T-helper 22 cell (primary cell): ENCODE measurements at places on chromosomes 2 and 18.

DNA sequence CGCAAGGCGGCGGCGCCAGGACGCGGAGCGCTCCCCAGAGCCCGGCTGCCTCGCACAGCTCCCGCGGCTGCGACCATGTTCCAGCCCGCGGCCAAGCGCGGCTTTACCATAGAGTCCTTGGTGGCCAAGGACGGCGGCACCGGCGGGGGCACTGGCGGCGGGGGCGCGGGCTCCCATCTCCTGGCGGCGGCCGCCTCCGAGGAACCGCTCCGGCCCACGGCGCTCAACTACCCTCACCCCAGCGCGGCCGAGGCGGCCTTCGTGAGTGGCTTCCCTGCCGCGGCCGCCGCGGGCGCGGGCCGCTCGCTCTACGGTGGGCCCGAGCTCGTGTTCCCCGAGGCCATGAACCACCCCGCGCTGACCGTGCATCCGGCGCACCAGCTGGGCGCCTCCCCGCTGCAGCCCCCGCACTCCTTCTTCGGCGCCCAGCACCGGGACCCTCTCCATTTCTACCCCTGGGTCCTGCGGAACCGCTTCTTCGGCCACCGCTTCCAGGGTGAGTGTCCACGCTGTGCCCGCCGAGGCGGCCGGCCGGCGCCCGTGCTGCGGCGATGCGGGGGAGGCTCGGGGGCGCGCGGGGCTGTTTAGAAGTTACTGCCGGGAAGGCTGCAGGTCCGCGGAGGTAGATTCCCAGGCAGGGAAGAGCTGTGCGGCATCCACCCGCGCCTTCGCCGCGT, 696 bp downstream of the EMX1 start:
- DNase-seq, result no peak

DNA sequence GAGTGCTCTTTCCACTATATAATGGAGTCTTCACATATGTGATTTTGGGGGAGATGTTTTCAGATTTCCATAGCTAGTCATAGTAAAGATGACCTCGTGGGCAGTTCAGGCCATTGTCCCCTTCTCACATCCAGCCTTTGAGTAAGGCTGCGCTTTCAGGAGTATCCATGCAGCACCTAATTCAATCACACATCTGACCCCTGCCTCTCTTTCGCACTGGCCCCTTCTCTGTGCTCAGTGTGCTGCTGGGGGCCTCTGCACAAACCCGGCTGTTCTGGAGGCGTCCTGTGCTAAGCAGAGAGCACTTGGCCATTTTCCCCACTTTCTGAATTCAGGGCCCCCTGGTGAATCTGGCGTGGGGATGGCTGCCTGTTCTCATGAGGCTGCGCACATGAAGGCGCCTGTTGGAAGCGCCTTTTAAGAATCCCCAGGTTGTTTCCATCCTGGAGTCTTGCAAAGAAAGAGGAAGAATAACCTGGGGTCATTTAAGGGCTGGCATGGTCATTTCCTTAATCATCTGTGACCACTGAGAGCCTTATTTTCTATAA, 96.0 kb upstream of the ALPP start:
- DNase-seq, result no peak

DNA sequence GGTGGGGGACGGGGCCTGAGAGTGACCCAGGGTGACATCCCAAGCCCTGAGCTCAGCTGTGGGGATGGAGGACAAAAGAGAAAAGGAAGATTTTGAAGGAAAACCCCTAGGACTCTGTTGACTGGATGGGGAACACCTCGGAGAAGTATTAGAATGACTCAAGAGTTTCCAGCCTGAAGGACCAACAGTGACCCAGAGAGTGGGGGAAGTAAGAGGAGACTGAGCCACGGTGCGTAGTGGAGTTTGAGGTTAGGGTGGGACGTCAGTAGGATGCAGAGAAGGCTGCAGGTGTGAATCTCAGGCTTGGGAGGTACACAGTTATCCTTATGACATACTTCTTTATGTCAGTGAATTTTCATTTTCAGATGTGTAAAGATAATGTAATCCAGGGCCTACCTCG, 119.5 kb downstream of the NCK2 start:
- DNase-seq, result no peak

DNA sequence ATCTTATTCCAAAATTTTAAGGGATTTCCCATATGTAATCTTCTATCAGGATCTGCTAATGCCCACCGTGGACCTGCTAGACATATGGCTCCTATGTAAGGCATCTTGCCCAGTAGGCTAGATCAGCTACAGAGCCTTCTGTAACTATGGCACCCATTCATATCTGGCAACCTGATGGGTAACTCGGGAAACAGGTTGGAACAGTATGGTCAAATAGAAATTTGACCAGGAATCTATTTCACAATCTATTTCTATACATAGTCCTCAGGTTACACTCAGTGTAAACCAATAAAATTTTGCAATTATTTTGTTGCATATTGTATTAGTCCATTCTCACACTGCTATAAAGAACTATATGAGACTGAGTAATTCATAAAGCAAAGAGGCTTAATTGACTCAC, 93.3 kb downstream of the ST6GAL2 start:
- no peak for DNase-seq

DNA sequence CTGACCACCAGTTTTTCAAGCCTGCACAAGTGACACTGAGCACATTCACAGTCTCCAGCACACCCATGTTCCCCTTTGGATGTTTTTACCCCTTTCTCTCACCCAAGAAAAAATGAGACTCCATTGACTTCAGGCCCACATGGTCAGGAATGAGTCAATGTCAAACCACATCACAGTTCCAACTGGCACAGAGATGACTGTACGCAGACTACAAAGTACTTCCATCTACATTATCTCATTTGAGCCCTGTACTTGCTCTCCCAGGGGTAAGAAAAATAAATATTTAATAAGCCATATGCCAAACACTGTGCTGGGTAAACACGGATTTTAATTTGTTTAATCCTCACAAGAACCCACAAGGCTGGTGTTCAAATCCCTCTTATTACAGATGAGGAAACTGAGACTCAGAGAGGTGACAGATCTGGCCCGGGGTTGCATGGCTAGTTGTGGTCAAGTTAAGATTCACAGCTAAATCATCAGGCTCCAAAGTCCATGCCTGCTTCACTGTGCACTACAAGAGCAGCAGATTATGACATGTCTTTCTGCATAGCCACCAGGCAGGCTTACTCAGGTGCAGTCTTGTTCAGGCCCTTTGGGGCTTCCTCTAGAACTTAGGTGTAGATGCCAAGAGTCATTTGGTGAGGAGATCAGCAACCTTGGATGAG, 106.1 kb downstream of the TXNL1 start:
- no peak for DNase-seq

DNA sequence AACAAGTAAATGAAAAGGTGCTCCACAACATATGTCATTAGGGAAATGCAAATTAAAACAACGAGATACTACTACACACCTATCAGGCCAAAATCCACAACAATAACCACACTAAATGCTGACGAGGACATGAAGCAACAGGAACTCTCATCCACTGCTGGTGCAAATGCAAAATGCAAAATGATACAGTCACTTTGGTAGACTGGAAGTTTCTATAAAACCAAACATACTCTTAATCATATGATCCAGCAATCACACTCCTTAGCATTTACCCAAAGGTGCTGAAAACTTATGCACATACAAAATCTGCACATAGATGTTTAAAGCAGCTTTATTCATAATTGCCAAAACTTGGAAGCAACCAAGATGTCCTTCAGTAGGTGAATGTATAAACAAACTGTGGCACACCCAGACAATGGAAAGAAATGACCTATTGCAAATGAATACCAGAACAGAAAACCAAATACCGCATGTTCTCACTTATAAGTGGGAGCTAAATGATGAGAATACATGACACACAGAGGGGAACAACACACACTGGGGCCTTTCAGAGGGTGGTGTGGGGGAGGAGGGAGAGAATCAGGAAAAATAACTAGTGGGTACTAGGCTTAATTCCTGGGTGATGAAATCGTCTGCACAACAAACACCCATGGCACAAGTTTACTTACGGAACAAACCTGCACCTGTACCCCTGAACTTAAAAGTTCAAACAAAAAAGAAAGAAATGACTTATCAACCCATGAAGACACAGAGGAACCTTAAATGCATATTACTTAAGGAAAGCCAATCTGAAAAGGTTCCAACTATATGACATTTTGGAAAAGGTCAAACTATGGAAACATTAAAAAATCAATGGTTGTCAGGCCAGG, 80.4 kb downstream of the ASXL2 start:
- DNase-seq, result no peak

DNA sequence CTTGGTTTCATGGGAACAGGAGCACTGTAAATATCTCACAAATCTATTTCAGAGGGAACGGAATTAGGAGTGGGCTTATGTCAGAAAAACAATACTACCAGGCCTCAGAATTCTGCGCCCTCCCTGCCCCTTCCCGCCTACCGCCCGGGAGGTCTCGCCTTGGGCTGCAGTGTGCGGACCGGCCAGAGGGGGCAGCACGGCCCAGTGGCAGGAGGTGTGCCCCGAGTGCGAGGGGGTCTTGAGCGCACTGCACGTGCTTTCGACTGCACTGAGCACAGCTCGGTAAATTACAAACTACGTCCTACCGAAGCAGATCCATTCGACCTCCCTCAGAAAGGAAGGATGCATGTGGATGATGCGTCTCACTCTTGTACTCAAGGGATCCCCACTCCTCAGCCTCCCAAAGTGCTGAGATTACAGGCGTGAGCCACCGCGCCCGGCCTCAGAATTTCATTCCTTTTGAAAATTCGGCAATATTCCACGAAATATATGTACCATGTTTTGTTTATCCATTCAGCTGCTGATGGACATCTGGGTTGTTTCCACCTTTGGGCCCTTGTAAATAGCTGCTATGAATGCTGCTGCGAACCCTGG, 297.0 kb downstream of the BCL2 start:
- DNase-seq, result no peak

DNA sequence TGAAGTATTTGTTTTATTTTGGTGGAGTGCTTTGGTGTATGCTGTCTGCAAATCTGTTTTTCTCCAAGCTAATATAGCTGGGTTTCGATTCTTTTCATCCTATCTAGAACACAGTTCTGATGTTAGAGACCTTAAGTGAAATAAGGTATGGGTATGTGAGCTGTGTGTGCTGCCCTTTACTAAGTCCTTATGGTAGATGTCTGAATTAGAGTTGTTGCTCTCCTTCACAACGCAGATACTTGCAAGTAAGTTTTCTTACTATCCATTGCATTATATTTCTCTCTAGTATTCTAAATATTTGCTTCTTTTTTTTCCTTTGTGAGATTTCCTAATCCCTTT, 38.6 kb downstream of the AGFG1 start:
- no peak for DNase-seq

DNA sequence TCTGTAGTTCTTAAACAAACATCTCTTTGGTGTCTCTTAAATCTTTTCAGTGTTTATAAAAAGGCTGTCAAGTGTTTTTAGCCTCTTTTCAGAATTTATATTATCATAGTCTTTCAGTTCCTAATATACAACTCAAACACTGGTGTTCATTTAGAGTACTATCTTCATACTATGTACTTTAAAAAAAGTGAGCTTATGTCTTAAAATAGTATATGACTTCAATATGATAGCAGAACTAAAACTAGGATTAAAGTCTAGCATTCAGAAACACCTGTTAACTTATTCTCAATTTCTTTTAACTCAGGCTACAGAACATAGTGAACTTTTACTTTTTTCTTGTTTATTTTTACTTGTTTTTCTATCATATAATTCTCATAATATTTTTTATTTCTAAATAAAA, 14.7 kb upstream of the IKZF2 start:
- DNase-seq, result no peak

DNA sequence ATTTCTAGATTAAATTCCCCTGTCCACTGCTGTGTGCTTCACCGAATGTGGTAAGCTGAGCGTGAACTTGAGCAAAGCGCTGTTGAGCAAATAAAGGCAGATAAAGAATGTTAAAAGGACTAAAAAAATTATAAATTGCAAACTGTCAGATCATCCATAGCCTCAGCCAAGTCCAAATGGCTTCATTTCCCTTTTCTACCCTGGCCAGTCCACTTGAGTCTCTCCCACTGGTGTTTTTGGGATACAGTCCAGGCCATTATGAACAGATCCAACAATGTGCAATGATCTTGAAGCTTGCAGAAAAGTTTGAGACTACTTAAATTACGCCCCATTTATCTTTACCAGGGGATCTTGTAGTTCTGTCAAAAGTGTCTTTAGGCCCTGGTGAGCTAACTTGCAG, 254.6 kb upstream of the PIK3C3 start:
- DNase-seq, result no peak

- DNase-seq, result no peak
Observed at GRCh38 chr2:24471662-24472061, 19.4 kb upstream of the NCOA1 start.

DNA sequence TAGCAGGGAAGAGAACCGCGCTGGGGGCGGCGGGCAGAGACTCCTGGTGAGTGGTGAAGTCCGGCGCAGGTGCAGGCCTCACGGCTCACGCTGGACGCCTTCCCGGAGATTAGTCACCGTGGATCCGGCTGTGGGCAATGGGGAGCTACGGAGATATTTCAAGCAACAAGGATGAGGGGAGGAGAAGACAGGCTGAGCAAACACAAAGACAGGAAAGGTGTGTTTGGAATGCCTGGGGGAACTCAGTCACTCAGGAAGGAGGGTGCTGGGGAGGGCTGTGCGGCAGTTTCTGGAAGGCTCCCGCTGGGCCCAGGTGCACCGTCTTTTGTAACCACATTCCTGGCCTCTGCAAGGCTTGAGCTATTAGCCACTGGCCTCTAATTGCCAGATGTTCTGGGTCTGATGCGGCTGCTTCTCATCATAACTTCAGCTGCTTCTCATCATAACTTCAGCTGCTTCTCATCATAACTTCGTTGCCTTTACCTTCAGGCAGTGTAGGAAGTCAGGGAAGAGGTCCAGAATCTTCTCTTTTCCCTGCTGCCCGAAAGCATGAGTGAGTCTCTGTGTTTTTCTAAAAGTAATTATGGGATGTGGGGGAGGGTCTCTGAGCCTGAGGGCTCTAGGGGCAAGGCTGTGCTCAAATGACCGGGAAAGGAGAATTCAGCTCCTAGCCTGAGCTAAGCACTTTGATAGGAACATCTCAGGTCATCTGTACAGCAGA, 118.9 kb downstream of the PXDN start:
- DNase-seq, result no peak

GRCh38 chr18:21053127-21053526, 58.5 kb downstream of the ROCK1 start:
- DNase-seq, result no peak

GRCh38 chr2:95573866-95574265, 17.9 kb upstream of the TRIM43 start:
- no peak for DNase-seq

GRCh38 chr18:58619596-58619930, 9.3 kb downstream of the ALPK2 start:
- DNase-seq, result no peak

- DNase-seq, result no peak
Observed at GRCh38 chr2:54524226-54524991, 68.3 kb downstream of the SPTBN1 start.

DNA sequence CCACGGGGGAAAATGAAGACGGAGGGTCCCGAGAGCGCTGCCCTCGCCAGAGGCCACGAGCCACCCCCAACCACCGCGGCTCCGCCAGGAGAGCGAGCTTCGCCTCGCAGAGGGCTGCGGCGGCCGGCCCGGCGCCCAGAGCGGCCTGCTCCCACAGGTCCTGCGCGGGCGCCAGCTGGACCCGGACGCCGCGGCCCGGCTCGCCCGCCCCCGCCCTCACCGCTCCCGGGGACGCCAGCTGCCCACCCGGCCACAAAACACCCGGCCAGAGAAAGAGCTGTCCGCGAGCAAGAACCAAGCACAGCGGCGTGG, 709 bp downstream of the PTPN2 start:
- no peak for DNase-seq
